A549 treated with ZK216348 at 1 μM for 4 hours (cell line): ENCODE measurements at places on chromosomes 11 and 22. TPM values are rescaled to one million over a fixed set of nuclear protein-coding genes. Genes with fewer than 3 reads are reported as not detected.

ZNF143 gene
- 10.7 to 14.2 TPM (median 13.8 TPM) in 5 replicates for total RNA-seq

GSC2 gene
- 0.21 TPM in 1 of 5 replicates, not detected in the others for total RNA-seq

CD6 gene
- 0.08 to 0.38 TPM (median 0.24 TPM) in 4 of 5 replicates, not detected in the other for total RNA-seq

TRIM64C gene
- not detected in 5 replicates for total RNA-seq

TMEM86A gene
- 0.29 to 0.56 TPM (median 0.47 TPM) in 5 replicates for total RNA-seq

TNNT3 gene
- 0.27 TPM in 1 of 5 replicates, not detected in the others for total RNA-seq

OR52R1 gene
- not detected in 5 replicates for total RNA-seq

CADM1 gene
- 21.0 to 29.0 TPM (median 24.9 TPM) in 5 replicates for total RNA-seq

NDUFA6 gene
- total RNA-seq = 61.8 to 72.3 TPM (median 66.9 TPM) in 5 replicates

TBX10 gene
- total RNA-seq = not detected in 5 replicates

SELENOH gene
- 87.5 to 157 TPM (median 137 TPM) in 5 replicates for total RNA-seq

TREH gene
- not detected in 5 replicates for total RNA-seq

CRYBB3 gene
- not detected in 5 replicates for total RNA-seq

HORMAD2 gene
- total RNA-seq = not detected in 5 replicates

LRRC32 gene
- 0.08 to 0.30 TPM (median 0.18 TPM) in 5 replicates for total RNA-seq

ANKK1 gene
- not detected in 5 replicates for total RNA-seq

RCOR2 gene
- 0.64 to 1.0 TPM (median 0.95 TPM) in 5 replicates for total RNA-seq

DRICH1 gene
- total RNA-seq = 0.28 to 0.52 TPM (median 0.39 TPM) in 3 of 5 replicates, not detected in the others

RFPL1 gene
- not detected in 5 replicates for total RNA-seq

OR4C16 gene
- not detected in 5 replicates for total RNA-seq

SLC22A12 gene
- total RNA-seq = not detected in 5 replicates

KIAA1671 gene
- 8.2 to 13.0 TPM (median 10.6 TPM) in 5 replicates for total RNA-seq
